Central memory CD8-positive, alpha-beta T cell (primary cell): ENCODE measurements at places on chromosomes 11 and 22.

- H3K4me3 ChIP-seq = no peak overlapping the region
- no peak for DNase-seq
- no peaks in the 10 kb centered on the region for H3K4me1 ChIP-seq
- peaks cover 79% of the 10 kb centered on the region for H3K27me3 ChIP-seq
- H3K27ac ChIP-seq = no peak overlapping the region
- H3K36me3 ChIP-seq = no peaks in the 10 kb centered on the region
Measured at GRCh38 chr11:60241786-60242185, 1.2 kb downstream of the MS4A4E start.

GRCh38 chr11:128931668-128932067 lies 11.0 kb downstream of the TP53AIP1 start:
- no peak overlapping the region for H3K27ac ChIP-seq
- no peak overlapping the region for H3K4me3 ChIP-seq
- H3K27me3 ChIP-seq = peaks cover 28% of the 10 kb centered on the region
- DNase-seq = no peak
- no peaks in the 10 kb centered on the region for H3K36me3 ChIP-seq

- H3K4me3 ChIP-seq = no peak overlapping the region
- H3K4me1 ChIP-seq = no peaks in the 10 kb centered on the region
- no peak overlapping the region for H3K27ac ChIP-seq
- peaks cover 26% of the 10 kb centered on the region for H3K27me3 ChIP-seq
- DNase-seq = no peak
- H3K36me3 ChIP-seq = peaks cover 1% of the 10 kb centered on the region
Measured at GRCh38 chr22:35525687-35526332, 14.8 kb upstream of the RASD2 start.

DNA sequence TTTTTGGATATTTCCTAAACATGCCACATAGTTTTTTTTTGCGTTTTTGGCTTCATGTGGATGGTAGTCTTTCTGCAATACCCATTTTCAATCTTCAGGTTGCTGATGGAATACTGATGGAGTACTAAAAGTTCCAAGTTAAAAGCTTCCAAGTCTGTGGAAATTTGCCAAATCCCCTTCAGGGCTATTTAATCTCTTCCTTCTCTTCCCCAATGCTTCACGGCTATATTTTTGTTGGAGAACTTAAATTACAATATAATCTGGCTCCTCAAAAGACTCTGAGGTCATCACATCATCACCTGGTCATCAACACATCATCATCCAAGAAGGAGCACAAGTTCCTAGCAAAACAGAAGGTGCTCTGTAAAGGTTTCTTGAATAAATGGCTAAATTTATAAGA lies 881.0 kb upstream of the TENM4 start:
- no peaks in the 10 kb centered on the region for H3K27me3 ChIP-seq
- no peak overlapping the region for H3K4me3 ChIP-seq
- no peaks in the 10 kb centered on the region for H3K36me3 ChIP-seq
- no peak overlapping the region for H3K27ac ChIP-seq

GRCh38 chr11:2732261-2732939 lies 32.6 kb upstream of the KCNQ1OT1 start:
- peaks cover 3% of the 10 kb centered on the region for H3K36me3 ChIP-seq
- H3K27me3 ChIP-seq = no peaks in the 10 kb centered on the region
- no peak for DNase-seq
- H3K4me1 ChIP-seq = no peaks in the 10 kb centered on the region
- H3K27ac ChIP-seq = no peak overlapping the region

DNA sequence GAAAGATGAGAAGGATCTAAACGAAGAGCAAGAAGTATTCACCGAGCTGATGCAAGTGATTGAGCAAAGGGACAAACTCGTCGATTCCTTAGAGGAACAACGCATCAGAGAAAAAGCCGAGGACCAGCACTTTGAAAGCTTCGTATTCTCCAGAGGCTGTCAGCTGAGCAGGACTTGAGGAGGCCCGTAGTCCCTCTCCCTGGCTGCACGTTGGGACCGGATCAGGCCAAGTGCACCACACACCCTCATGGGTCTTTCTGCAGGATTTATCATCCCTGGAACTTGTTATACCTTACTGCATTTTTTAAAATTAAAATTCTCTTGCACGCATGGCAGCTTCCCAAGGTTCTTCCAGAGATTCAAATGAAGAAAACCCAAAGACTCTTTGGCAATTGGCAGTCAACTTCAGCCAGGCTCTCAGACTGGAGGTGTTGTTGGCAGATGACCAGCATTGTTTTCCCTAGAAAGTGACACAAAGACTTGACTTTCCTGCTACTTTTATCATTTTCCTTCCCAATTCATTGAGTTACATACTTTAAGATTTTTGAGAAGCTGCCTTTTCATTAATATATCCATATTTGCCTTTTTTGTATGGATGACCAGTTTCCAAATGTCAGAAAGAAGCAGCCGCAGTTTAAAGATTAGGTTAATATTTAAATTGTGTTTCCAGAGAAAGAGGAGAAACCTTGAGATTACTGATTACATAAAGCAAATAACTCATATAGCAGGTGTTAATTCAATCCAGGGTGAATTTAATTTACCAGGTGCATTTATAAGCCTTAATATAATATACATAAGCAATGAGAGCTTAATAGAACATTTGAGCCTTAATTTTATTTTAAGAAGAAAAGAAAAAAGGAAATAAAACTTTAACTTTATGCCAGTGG lies 18.8 kb upstream of the PARVA start:
- peaks cover 3% of the 10 kb centered on the region for H3K36me3 ChIP-seq
- no peak overlapping the region for H3K4me3 ChIP-seq
- H3K27me3 ChIP-seq = no peaks in the 10 kb centered on the region

- H3K4me1 ChIP-seq = peaks cover 46% of the 10 kb centered on the region
- H3K36me3 ChIP-seq = no peaks in the 10 kb centered on the region
- H3K27me3 ChIP-seq = no peaks in the 10 kb centered on the region
- H3K4me3 ChIP-seq = no peak overlapping the region
Measured at GRCh38 chr22:17941471-17942406, 82.6 kb downstream of the MICAL3 start.

DNA sequence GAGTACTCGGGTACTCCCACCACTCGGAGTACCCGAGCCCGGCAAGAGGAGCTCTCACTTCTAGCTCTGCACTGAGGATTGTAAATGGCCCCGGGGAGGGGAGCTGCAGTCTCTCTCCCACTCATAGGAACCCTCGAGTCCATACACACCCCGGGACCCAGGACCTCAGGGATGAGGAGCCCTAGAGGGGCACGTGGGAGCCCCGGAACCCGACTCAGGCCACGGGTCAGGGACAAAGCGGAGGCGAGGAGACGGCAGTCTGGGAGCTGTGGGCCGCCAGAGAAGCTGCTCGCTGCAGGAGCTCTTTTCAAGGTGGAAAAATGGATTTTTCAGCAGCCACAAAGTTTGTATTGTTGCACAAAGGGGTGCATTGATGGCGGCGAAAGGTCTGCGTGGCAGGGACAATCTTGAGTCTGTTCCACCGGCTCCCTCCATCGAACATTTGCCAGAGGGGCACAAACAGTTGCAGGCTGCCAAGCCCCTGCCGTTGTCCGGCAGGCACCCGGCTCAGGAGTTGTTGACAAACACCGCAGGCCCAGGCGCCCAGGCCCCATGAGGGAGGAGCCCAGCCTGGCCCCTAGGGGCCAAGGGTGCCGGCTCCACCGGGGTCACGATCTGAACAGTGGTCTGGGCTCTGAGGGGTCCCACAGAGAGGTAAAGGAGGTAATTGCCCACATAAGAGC lies 5.7 kb upstream of the FLI1 start:
- no peak overlapping the region for H3K27ac ChIP-seq
- peaks cover 17% of the 10 kb centered on the region for H3K36me3 ChIP-seq
- H3K4me3 ChIP-seq = peak overlapping the region; percentile 73
- DNase-seq = no peak

- no peak overlapping the region for H3K4me3 ChIP-seq
- peak overlapping the region; percentile 83 for H3K27ac ChIP-seq
- DNase-seq = no peak
- H3K36me3 ChIP-seq = peaks cover 29% of the 10 kb centered on the region
Measured at GRCh38 chr11:72828081-72828567, 13.9 kb downstream of the ATG16L2 start.

DNA sequence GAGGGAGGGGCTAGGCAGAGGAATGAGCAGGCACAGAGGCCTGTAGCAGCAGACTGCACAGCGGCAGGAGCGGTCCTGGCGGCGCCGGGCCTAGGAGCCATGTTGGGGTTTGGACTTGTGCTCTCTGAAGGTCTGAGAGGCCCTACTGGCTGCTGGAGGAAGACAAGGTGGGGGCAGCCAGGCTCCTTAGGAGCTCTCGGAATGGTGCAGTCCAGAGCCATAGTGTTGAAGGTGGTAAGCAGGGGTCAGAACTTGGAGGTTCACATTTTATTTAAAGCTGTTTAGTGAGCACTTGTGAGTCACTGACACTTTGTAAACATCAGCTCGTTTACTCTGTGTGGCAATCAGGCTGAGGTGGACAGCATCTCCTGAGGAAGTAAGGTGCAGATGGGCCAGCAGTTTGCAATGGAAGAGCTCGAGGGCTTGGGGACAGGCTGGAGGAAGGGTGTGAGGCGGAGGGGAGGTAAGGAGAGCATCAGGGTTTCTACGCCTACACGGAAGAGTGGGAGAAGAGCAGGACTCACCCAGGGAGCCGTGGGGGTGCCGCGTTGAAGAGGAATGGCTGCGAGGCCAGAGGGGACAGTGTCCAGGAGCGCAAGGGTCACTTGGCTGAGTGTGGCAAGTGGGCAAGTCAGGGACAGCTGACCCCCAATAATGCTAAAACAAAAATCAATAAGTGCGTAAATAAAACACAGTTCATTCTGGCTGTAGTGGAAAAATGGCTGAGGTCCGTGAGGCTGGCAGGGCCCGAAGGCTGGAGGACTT lies 10.0 kb upstream of the TMEM191C start:
- no peaks in the 10 kb centered on the region for H3K4me1 ChIP-seq
- H3K36me3 ChIP-seq = no peaks in the 10 kb centered on the region
- H3K4me3 ChIP-seq = no peak overlapping the region
- H3K27ac ChIP-seq = peak overlapping the region; percentile 68
- DNase-seq = no peak
- no peaks in the 10 kb centered on the region for H3K27me3 ChIP-seq

- H3K27me3 ChIP-seq = peaks cover 51% of the 10 kb centered on the region
- peaks cover 21% of the 10 kb centered on the region for H3K4me1 ChIP-seq
- no peak overlapping the region for H3K4me3 ChIP-seq
- H3K36me3 ChIP-seq = no peaks in the 10 kb centered on the region
- no peak for DNase-seq
- H3K27ac ChIP-seq = no peak overlapping the region
Measured at GRCh38 chr11:7538031-7538430, 24.2 kb downstream of the PPFIBP2 start.

GRCh38 chr11:63892228-63892627 lies 24.7 kb downstream of the RCOR2 start:
- H3K36me3 ChIP-seq = peaks cover 30% of the 10 kb centered on the region
- DNase-seq = no peak
- H3K4me1 ChIP-seq = peaks cover 81% of the 10 kb centered on the region

- peaks cover 1% of the 10 kb centered on the region for H3K36me3 ChIP-seq
- DNase-seq = no peak
- H3K4me3 ChIP-seq = no peak overlapping the region
- no peaks in the 10 kb centered on the region for H3K4me1 ChIP-seq
- no peaks in the 10 kb centered on the region for H3K27me3 ChIP-seq
Measured at GRCh38 chr11:65844231-65844872, 10.6 kb downstream of the SNX32 start.

DNA sequence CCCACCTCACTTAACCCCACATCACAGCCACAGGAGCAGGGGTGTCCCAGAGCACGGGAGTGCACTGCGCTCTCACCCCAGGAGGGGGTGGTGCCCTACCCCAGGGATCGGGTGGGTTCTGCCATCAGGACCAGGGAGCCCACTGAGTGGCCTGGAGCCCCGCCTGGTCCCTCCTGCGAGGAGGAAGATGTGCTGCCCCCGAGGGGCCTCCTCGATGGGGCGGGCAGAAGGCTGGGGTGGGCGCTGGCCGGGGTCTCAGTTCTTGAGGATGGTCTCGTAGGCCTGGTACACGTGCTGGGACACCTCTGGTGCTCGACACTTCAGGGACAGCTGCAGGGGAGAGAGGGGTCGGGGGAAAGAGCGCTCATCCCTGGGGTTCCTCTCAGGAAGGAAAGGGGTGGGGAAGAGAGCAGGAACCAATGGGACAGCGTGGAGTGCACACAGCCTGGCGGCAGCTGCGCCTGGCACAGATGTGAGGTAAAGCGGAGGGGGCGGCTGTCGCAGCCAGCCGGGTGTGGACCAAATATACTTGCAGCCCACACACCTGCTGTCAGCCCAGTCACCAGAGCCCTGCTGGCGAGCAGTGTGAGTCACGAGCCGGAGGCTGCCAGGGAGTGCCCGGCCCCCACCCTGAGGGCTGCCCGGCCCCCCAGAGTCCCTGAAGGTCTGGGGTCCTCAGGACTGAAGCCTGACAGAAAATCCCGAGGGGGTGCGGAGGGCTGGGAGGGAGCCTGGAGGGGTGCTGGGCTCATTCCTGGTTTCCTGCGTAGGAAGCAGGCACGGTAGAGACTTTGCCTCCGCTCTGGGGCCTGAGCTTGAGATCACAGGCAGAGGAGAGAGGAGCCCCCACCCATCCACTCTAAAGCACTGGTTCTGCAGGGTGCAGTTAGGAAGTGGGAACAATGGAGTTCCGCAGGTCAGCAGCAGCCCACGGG lies 13.3 kb upstream of the RASL10A start:
- no peak overlapping the region for H3K27ac ChIP-seq
- peaks cover 11% of the 10 kb centered on the region for H3K36me3 ChIP-seq
- H3K27me3 ChIP-seq = no peaks in the 10 kb centered on the region
- H3K4me3 ChIP-seq = no peak overlapping the region

- DNase-seq = no peak
- H3K36me3 ChIP-seq = no peaks in the 10 kb centered on the region
- H3K27ac ChIP-seq = no peak overlapping the region
Measured at GRCh38 chr11:17646451-17647145, 72.8 kb upstream of the MYOD1 start.

DNA sequence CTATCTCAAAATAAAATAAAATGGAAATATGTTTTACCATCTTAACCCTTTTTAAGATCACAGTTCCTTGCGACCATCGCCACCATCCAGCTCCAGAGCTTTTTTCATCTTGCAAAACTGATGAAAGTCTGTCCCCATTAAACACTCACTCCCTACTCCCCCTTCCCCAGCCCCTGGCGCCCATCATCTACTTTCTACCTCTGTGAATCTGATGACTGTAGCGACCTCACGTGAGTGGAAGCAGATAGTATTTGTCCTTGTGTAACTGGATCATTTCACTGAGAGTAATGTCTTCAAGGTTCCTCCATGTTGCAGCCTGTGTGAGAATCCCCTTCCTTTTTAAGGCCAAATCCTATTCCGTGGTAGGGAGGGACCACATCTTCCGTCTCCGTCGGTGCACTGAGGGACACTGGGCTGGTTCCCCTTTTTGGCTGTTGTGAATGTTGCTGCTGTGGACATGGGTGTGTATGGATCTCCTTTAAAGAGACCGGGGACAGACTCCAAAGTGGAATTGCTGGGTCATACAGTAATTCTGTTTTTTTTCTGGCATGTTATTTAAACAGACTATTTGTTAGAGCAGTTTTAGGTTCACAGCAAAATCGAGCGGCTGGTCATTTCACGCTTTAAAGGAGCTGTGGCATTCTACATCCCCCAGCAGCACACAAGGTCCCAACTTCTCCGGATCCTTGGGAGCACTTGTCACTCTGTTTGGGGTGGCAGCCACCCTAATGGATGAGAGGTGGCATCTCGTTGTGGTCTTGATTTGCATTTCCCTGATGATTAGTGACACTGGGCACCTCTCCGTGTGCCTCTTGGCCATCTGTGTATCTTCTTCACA lies 120.0 kb downstream of the KCNQ1 start:
- DNase-seq = no peak
- H3K4me1 ChIP-seq = no peaks in the 10 kb centered on the region
- H3K36me3 ChIP-seq = peaks cover 3% of the 10 kb centered on the region
- H3K27me3 ChIP-seq = no peaks in the 10 kb centered on the region
- no peak overlapping the region for H3K4me3 ChIP-seq
- no peak overlapping the region for H3K27ac ChIP-seq

GRCh38 chr11:115083144-115083806 lies 404.9 kb downstream of the NXPE2 start:
- H3K36me3 ChIP-seq = no peaks in the 10 kb centered on the region
- peaks cover 25% of the 10 kb centered on the region for H3K27me3 ChIP-seq
- no peak overlapping the region for H3K27ac ChIP-seq
- no peaks in the 10 kb centered on the region for H3K4me1 ChIP-seq
- no peak overlapping the region for H3K4me3 ChIP-seq
